HT-29 (cell line): ENCODE measurements at places on chromosomes 2 and 18. TPM values are rescaled to one million over a fixed set of nuclear protein-coding genes. Genes with fewer than 3 reads are reported as not detected.

Gene REV1
- total RNA-seq, result 18.1 and 22.4 TPM in 2 replicates

Gene RGPD4
- not detected in 2 replicates for total RNA-seq

Gene SLC8A1
- total RNA-seq, result 0.10 and 0.16 TPM in 2 replicates

Gene AQP12B
- not detected in 2 replicates for total RNA-seq

- DNase-seq, result no peak
Observed at GRCh38 chr2:200472853-200473464, 36.9 kb downstream of the KCTD18 start.

- no peak for DNase-seq
Observed at GRCh38 chr2:64062840-64063239, 43.6 kb upstream of the VPS54 start.

DNA sequence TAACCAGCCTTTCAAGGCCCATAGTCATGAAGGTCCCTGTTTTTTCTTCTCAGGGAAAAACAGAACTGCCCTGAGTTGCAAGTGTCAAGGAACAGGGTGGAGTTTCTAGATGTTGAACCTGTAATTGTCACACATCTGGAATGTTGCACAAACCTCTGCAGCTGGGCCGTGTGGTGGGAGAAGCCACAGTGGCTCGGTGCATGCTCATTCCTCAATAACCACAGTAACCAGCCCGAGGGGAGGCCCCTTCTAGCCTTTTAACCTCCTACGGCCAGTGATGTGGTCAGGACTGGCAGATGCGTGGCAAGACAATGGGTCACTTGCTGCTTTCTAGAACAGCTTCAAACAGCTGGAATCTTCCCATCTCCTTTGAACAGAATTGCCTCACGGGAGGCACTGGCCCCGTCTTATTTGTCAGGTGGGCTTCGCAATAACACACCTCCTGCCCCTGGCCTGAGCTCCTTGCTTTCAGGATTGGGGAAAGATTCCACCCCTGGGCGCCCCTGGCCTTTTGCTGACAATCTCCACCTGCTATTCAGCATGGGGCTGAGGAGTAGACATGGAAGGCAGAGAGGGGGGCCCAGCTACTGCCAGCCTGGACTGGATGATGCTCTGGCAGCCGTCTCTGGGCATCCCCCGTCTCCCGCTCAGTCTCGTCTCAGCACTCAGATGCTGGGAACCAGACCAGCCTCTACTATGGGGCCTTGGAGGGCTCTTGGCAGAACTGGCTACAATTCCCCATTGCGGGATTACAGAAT lies 102.9 kb downstream of the KLHL29 start:
- DNase-seq, result no peak

DNA sequence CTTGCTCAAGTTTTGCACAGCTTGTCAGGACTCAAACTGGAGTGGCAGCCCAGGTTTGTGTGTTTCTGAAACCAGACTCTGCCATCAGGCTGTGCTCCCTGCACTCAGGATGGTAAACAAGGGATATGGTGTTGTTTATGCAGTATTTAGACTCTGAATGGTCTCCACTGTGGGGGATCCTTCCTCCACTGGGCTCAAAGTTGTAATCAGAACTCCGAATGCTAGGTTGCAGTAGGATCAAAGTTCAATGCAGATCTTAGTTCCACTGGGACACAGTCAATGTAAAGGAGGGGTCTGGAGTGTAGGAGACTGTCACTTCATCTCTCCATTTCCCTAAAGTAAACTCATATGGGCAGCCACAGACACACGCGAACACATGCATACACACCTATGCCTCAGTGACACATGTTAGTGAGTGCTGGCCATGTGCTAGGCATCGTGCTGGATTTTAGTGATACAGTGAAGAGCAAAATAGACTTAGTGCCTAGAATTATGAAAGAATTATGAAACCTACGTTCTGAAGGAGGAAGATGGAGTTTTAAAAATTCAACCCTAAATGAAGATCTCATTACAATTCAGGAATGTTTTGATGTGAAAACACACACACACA lies 6.1 kb downstream of the IL18R1 start:
- DNase-seq, result no peak

DNA sequence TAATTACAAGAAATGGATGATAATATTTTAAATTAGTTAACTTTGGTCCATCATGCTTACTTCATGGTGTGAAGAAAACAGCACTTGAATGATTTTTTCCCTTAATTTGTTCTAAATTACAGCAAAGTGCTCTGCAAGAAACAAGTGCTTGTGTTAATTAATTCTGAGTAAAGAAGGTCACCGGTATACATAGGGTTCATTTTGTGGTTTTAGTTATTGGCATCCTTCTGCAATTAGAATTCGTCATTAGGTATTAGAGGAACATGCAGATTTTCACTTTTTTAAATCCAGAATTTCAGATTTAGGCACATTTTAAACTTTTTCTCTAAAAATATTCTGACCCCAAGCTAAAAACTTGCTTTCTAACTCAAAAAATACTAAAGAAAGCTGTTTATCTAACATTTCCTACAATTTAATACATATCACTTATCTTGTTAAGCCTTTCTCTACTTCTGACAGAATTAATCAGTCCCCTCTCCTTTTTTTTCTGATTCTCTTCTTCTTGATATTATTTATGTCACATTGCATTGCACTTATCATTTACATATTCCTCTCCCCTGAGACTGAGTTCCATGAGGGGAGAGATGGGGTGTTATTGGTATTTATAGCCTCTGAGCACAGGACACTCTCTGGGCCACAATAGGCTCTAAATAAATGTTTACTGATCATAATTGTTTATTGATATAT lies 129.2 kb downstream of the PLA2R1 start:
- no peak for DNase-seq

DNA sequence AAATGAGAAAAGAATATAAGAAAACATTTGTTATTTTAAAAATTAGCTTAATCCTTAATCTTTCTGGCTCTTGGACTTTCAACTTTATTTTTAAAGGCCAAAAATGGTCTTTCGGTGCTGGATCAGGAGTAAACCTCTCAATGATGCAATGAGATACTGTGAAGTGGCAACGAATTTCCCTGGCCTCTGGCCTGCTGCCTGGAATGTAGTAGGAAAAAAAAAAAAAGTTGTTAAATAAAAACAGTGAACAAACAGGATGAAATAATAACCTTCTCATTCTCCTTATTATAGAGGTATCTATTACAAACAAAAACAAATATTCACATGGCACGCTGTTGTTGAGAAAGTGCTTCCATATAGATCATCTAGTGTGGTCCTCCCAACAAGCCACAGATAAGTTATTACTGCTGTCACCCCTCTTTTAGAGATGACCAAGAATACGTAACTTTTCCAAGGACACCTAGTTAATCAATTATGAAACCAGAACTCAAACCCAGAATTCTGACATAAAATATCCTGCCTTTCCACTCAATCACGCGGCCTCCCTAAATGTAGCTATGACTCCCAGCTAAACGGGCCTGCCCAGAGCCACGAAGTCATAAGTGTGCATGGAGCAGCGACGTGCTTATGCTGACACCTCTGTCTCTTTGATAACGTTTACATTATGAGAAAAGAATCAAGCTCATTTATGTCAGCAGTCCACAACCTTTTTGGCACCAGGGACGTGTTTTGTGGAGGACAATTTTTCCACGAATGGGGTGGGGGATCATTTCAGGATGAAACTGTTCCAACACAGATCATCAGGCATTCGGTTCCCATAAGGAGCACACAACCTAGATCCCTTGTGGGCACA lies 170.9 kb downstream of the BCL2 start:
- DNase-seq, result no peak

DNA sequence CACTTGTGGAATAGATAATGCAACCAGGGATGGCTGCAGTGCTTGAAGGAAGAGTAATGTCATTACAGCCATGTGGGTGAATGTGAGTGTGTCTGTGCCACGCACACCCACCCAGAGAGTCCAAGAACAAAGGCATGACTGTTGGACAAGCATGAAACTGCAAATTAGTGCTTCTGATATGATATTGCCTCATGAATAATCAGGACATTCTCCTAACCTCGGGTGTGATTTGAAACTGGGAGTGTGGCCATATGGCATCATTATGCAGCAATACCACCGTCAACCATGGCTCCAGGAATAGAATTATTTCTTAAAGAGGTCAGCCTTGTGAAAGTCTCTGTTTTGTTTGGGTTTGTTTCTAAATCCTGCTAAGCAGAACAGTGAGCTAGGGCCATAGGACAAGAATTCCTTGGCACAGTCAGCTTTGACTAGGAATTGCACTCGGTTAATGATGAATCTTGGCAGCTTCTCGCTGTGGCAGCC lies 678.0 kb upstream of the RAB6C start:
- no peak for DNase-seq

DNA sequence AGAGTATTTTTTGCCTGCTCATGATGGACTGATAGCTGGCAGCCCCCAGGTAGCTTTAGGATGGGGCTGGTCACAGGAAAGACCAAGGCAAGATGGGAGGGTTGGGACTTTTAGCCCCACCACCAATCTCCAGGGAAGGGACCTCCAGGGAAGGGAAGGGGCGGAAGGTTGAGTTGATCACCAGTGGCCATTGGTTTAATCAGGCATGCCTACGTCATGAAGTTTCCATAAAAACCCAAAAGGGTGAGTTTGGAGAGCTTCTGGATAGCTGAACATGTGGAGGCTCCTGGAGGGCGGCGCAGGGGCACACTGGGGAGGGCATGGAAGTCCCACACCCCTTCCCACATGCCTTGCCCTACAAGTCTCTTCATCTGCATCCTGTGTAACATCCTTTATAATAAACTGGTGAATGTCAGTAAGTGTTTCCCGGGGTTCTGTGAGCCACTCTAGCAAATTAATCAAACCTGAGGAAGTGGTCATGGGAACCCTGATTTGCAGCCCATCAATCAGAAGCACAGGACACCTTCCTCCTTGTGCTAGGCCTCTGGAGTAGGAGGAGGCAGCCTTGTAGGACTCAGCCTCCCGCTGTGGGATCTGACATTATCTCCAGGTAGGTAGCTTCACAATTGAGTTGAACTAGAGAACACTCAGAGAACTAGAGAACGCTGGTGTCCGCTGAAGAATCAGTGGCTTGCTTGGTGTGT lies 30.3 kb downstream of the RAB31 start:
- DNase-seq, result no peak

- DNase-seq, result no peak
Observed at GRCh38 chr2:103898561-103898960, 955.4 kb upstream of the POU3F3 start.

DNA sequence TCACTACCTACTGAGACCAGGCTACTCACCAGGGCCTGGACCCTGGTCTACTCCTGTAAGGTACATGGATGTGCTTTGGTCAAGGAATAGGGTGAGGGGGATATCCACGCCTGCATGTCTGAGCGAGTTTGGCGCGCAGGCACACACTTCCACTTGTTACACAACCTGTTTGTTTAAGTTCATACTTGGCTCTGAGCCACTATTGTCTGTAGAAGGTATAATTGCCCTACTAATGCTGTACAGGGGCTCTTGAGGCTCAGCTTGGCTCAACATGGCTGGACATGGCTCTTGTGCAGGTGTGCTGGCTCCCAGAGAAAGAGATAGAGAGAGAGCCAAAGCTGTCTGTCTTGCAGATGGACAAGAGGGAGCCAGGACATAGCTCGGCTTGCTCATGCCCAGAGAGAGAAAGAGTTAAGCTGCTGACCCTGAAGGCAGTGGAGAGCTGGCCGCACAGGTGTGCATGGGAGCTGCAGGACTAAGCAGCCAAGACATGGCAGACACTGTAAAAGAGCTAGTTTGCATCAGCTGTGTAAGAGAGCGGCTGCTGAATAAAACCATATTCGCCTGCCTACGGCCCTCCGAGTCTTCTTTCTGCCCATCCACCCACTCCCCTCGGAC lies 35.2 kb downstream of the NPPC start:
- DNase-seq, result peak; percentile 51
